Caco-2 (cell line): ENCODE measurements at places on chromosomes 2 and 18. TPM values are rescaled to one million over a fixed set of nuclear protein-coding genes. Genes with fewer than 3 reads are reported as not detected.

GRCh38 chr2:151860613-151861146 is 32.5 kb upstream of the ARL5A start:
- DNase-seq = no peak
- no peak overlapping the region for H3K4me3 ChIP-seq
- H3K27ac ChIP-seq = no peak overlapping the region
- no peaks in the 10 kb centered on the region for H3K27me3 ChIP-seq
- H3K4me1 ChIP-seq = no peaks in the 10 kb centered on the region

DNA sequence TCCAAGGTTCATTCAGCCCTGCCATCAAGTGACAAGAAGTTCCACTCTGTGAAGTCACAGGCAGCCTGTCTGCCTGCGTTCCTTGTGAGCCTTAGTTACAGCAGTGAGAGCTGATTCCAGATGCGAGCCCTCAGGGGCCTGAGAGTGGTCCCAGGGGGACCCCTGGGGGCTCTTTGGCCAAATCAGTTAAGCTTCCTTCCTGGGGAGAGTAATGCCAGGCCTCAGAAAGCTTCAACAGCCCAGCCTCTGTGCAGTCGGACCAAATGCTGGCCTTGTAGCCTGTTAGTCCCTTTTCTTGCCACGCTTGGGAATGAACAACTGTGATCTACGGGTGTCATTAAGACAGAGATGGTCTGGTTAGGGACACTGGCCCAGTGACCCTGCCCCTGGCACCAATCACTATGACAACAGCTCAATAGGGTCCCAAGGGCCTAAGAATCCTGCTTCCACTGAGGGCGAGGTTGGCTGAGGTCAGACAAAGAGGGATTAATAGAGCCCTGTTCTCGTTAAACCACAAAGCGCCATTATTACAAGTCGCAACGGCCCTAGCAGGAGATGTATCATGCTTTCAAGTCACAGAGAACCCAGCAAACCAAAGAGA is 50.9 kb downstream of the HS1BP3 start:
- no peak for DNase-seq
- H3K4me1 ChIP-seq = peaks cover 26% of the 10 kb centered on the region
- H3K27me3 ChIP-seq = no peaks in the 10 kb centered on the region
- no peak overlapping the region for H3K4me3 ChIP-seq

GRCh38 chr2:186058614-186059013 is 320.0 kb downstream of the FSIP2 start:
- no peak for DNase-seq
- no peak overlapping the region for H3K4me3 ChIP-seq
- H3K27me3 ChIP-seq = no peaks in the 10 kb centered on the region
- H3K4me1 ChIP-seq = no peaks in the 10 kb centered on the region
- H3K36me3 ChIP-seq = no peaks in the 10 kb centered on the region

Gene HOXD3
- 1.2 and 1.5 TPM in 2 replicates for total RNA-seq
